T47D (cell line): ENCODE measurements at places on chromosomes 5 and 9.

DNA sequence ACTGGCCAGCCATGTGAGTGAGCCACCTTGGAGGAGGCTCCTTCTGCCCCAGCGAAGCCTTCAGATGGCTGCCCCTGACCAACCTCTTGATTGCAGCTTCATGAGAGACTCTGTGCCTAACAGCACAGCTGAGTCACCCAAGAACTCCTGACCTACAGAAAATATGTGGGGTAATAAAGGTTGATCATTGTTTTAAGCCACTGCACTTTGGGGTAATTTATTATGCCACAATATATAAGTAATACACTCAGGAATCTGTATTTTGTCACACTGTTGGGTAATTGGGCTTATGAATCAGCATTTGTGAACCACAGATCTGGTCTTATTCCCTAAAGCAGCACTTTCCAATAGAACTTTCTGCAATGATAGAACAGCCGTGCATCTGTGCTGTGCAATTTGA lies 24.4 kb upstream of the VDAC1 start:
- DNase-seq = no peak

DNA sequence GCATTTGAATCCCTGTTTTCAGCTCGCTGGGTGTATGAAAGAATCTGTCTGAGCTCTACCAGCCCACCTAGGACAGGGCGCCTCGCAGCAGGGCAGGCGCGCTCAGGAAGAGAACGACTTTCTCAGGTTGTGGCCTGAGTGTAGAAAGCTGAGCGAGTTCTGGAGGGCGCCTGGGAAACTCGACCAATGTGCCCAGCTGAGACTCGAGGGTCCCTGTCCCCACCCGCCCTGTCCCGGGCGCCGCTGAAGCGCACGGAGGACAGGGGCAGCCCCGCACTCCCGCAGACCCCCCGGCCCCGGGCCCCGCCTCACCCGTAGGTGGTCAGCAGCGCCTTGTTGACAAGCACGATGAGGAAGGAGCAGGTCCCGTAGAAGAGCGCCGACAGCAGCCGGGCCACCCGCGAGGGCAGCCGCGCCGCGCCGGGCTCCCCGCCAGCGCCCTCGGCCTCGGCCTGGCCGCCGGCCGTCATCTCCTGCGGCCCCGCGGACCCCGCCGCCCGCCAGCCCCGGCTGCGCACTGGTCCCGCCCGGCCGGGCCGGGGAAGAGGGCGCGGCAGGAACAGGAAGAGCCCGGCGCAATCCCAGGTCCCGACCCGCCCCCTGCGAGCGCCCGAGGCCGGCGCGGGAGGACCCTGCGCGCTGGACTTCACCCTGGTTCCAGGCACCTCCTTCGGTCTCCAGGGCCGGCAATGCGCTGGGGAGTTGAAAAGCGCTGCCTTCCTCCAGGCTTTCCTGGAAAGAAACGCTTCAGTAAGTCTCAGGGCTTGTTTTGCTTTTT lies at the start of gene SLC35D2:
TSS of gene SLC35D2 (minus strand) at position 547 of the 778 bp plus-strand sequence. CDS start at position 470, 77 bp downstream.
- DNase-seq = peak; percentile 56

DNA sequence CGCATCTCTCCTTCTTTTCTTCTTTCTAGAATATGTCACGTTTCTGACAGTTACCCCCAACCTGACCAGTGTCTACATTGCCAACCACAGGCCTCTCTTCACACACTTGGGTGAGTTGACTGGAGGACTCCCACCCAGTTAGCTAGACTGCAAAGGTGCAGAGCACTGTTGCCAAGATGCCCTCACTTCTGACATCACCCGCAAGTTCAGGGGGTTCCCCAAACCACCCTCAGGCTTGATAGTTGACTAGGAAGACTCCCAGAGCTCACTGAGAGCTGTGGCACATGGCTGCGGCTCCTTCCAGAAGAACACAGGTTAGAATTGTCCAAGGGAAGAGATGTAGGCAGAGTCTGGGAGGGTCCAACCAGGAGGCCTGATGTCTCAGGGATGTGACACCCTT lies 17.2 kb downstream of the ADAMTS13 start:
- no peak for DNase-seq

DNA sequence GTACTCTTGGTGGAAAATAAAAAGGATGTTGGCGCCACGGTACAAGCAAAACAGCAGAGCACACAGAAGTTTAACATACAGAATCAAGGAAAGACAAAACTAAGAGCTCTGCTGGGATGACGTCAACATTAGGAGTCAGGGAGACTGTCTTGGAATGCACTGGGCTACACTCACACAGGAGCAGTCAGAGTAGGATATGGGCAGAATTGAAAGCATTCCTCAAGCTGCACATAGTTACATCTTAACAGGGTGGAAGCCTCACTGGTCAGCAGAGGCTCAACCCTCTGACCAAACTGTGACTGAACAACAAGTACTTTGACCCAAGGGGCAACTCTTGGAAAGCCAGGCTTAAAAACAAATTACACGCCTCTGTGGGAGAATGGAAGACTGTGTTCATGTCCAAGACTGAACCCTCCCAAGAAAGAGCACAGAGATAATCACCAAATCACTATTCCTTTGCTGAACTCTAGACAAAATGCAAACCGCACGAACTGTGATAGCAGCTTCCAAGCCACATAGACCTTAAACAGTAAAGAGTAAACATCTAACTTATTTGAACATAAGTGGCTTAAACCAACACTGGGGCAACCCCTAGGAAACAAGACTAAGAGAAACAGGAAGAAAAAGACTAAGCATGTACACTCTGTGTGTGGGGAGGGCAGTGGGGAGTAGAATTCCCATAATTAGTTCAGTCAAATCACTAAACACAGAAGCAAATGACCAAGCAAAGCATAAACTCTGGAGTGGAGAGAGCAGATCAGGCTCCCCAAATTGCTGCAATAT lies 772.7 kb downstream of the PRELID2 start:
- no peak for DNase-seq

DNA sequence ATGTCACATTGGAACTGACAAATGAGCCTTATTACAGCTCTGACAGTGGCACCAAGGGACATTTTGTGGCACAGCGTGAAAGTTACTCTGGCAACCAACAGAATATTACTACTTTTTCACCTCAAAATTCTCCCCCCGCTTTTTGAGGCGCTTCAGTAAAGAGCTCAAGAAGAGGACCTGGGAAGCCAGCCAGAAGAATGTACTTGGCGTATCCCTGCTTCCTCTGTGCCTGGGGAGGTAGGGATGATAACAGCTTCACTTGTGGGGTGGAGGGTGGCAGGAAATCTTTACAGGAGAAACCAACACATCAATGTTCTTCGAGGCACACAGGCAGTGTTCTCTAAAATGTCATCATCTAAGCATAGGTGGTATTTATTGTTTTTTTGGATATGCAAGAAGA lies 624.1 kb downstream of the NR2F1-AS1 start:
- no peak for DNase-seq

GRCh38 chr5:79702606-79703380 lies 13.2 kb downstream of the CMYA5 start:
- DNase-seq = no peak

GRCh38 chr5:16899171-16899570 lies 36.9 kb downstream of the MYO10 start:
- no peak for DNase-seq

- DNase-seq = peak; percentile 48
Observed at GRCh38 chr9:91119142-91119541, 242.6 kb downstream of the AUH start.
